A673 (cell line): ENCODE measurements at places on chromosomes 13 and 19.

GRCh38 chr19:53621885-53622740 is 9.7 kb upstream of the DPRX start:
- H3K4me1 ChIP-seq = no peaks in the 10 kb centered on the region
- H3K36me3 ChIP-seq = no peaks in the 10 kb centered on the region
- H3K27ac ChIP-seq = no peak overlapping the region
- no peak overlapping the region for H3K4me3 ChIP-seq

GRCh38 chr19:35643255-35644205 is 2.0 kb downstream of the ETV2 start:
- H3K27me3 ChIP-seq = no peaks in the 10 kb centered on the region
- H3K27ac ChIP-seq = peak overlapping the region; percentile 85

DNA sequence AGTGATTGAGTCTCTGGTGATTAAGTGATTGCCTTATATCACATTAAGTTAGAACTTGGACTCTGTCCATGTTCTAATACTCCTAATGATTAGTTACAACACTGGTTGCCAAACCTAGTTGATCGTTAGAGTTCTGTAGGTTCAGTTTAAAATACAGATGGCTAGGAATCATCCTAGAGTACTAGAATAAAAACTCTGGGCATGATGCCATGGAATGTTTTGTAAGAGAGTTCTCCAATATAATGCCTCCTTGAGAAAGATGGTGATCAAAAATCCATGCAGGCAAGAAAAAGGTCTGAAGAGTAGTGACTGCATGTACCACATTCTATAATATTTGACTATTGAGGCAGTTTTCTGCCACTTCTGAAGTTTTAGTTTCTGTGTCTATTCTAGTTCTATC is 176.3 kb downstream of the GPC5 start:
- DNase-seq = peak; percentile 7
- H3K27ac ChIP-seq = no peak overlapping the region
- no peaks in the 10 kb centered on the region for H3K4me1 ChIP-seq
- no peaks in the 10 kb centered on the region for H3K27me3 ChIP-seq
- H3K36me3 ChIP-seq = no peaks in the 10 kb centered on the region

GRCh38 chr19:13835791-13836723 is 40.8 kb downstream of the ZSWIM4 start:
- H3K4me1 ChIP-seq = peaks cover 51% of the 10 kb centered on the region
- DNase-seq = peak; percentile 21
- H3K36me3 ChIP-seq = peaks cover 20% of the 10 kb centered on the region
- no peaks in the 10 kb centered on the region for H3K27me3 ChIP-seq
- H3K27ac ChIP-seq = peak overlapping the region; percentile 79
- no peak overlapping the region for H3K4me3 ChIP-seq

- peaks cover 19% of the 10 kb centered on the region for H3K27me3 ChIP-seq
- no peaks in the 10 kb centered on the region for H3K36me3 ChIP-seq
- H3K4me1 ChIP-seq = no peaks in the 10 kb centered on the region
- no peak within 1 kb of the TSS for H3K4me3 ChIP-seq
- no peak within 1 kb of the TSS for H3K27ac ChIP-seq
Observed at GRCh38 chr19:42594617-42595489, at the start of gene CEACAM8. Gene CEACAM8 (minus strand): TSS chr19:42594924. CDS start chr19:42594828, 96 bp downstream.

- peak; percentile 97 for DNase-seq
- H3K27ac ChIP-seq = peak overlapping the region; percentile 98
- H3K36me3 ChIP-seq = no peaks in the 10 kb centered on the region
- H3K27me3 ChIP-seq = no peaks in the 10 kb centered on the region
- H3K4me1 ChIP-seq = peaks cover 65% of the 10 kb centered on the region
Observed at GRCh38 chr13:102394158-102395053, 7.4 kb downstream of the FGF14 start.

- H3K27ac ChIP-seq = no peak overlapping the region
- no peaks in the 10 kb centered on the region for H3K27me3 ChIP-seq
- H3K4me3 ChIP-seq = no peak overlapping the region
- H3K36me3 ChIP-seq = peaks cover 2% of the 10 kb centered on the region
- no peak for DNase-seq
- H3K4me1 ChIP-seq = peaks cover 28% of the 10 kb centered on the region
Observed at GRCh38 chr19:45881909-45882528, 3.9 kb downstream of the IRF2BP1 start.

- peaks cover 7% of the 10 kb centered on the region for H3K4me1 ChIP-seq
- H3K27ac ChIP-seq = no peak overlapping the region
- no peaks in the 10 kb centered on the region for H3K36me3 ChIP-seq
- DNase-seq = no peak
Observed at GRCh38 chr13:42061943-42062342, 13.5 kb downstream of the DGKH start.

DNA sequence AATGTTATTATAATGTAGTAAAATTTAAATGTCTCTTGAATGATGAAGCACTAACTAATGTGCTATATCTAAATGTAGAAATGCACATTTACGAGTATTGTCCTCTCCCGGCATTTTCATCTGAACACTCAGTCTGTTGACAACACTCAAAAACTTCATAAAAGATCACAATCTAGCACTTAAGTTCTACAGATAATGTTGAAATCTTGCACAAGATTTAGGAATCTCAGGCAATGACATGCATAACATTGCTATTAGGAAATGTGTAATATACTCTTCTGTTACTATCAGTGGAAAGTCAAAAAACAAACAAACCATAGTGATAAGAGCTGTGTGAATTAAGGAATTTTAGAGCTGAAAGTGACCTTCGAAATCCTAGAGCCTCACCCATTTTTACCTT is 37.5 kb upstream of the XPO4 start:
- no peaks in the 10 kb centered on the region for H3K36me3 ChIP-seq
- no peak overlapping the region for H3K4me3 ChIP-seq
- no peak overlapping the region for H3K27ac ChIP-seq
- DNase-seq = no peak
- no peaks in the 10 kb centered on the region for H3K27me3 ChIP-seq

DNA sequence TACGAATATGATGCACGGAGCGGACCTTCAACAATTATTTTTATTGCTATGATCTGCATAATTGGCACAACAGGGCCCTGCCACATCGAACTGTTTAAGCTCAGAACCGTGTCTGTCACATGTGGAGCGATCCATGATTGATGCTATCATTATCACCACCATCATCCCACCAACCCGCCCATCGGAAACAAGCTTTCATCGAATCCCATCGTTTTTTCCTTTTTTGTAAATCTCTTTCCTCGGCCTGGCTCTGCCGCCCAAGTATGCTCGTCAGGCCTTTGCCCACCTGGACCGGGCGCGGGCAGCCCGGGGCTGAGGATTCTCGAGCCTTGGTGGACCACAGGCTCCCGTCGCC is 533 bp upstream of the DCAF15 start:
- no peak overlapping the region for H3K27ac ChIP-seq
- H3K4me1 ChIP-seq = peaks cover 14% of the 10 kb centered on the region
- peak overlapping the region; percentile 71 for H3K4me3 ChIP-seq
- H3K27me3 ChIP-seq = no peaks in the 10 kb centered on the region
- peaks cover 18% of the 10 kb centered on the region for H3K36me3 ChIP-seq

DNA sequence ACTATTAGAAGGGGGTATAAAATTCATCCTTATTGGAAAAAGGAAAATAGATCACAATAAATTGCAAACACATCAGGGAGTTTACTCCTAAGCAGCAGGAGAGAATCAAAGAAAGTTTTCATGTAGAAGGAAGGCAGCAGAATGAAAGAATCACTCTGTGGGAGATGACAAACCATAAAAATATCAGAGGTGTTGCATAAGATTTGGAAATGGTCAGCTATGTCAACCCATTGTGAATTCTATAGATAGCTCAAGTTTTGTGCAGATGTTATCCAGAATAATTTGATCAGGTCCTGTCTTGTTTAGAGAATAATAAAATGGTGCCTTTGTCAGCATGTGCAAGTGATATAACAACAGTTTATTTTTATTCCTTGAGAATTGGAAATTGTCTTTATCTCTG is 622.4 kb downstream of the DCT start:
- DNase-seq = no peak
- no peaks in the 10 kb centered on the region for H3K27me3 ChIP-seq

- DNase-seq = no peak
- H3K36me3 ChIP-seq = no peaks in the 10 kb centered on the region
- no peak overlapping the region for H3K4me3 ChIP-seq
- H3K27ac ChIP-seq = no peak overlapping the region
- H3K27me3 ChIP-seq = no peaks in the 10 kb centered on the region
- H3K4me1 ChIP-seq = peaks cover 8% of the 10 kb centered on the region
Observed at GRCh38 chr13:36428086-36428485, 4.2 kb upstream of the CCNA1 start.

DNA sequence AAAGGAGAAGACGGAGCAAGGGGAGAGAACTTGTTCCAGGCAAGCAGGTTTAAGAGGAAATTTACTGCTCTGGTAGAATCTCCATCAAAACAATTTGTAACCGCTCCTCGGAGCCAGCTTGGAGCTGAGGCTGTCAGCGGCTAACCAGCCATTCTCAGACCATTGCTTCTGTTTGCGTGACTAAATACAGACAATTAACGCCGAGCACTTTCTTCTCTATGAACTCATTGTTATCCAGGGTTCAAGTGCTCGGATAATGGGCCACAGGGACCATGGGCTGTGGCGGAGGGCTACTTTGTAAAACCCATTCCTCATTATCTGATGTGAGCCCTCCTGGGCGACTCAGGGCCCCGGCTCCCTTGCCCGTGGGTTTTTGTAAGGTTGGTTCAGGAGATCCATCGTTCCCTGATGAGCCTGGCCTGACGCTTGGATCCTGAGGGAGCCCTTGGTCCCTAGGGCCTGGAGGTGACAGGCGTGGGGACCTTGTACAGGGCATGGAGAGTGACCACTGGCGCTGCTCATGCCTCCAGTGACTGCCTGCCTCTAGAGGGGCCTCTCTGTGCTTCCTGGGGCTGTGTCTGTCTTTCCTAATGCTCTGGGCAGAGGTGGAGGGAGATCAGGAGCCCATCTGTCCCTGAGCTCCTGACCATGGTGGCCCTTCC is 61.5 kb upstream of the ZNF536 start:
- no peak overlapping the region for H3K4me3 ChIP-seq
- H3K4me1 ChIP-seq = no peaks in the 10 kb centered on the region

- H3K4me3 ChIP-seq = no peak overlapping the region
- H3K36me3 ChIP-seq = peaks cover 13% of the 10 kb centered on the region
- no peak for DNase-seq
- H3K4me1 ChIP-seq = peaks cover 89% of the 10 kb centered on the region
Observed at GRCh38 chr19:18427080-18427742, 8.0 kb downstream of the SSBP4 start.

DNA sequence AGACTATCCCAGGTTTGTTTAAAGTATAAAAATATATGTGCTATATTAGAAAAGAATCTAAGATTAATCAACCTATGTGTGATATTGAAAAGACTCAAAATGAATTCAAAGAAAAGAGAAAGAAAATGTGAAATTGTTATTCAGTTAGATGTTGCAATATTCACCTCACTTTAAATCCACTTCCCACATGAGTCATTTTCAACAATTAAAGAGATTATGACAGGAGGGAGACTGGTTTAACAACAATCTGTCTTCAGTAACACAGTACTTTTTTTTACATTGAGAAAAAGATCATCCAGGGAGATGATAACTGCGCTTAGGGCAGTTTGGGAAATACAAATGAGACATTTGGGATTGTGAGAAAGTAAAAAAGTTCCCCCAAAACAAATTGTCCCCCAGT is 1246.2 kb downstream of the SLITRK1 start:
- no peak overlapping the region for H3K27ac ChIP-seq
- no peaks in the 10 kb centered on the region for H3K4me1 ChIP-seq
- no peak overlapping the region for H3K4me3 ChIP-seq
- no peaks in the 10 kb centered on the region for H3K27me3 ChIP-seq
- DNase-seq = peak; percentile 5

DNA sequence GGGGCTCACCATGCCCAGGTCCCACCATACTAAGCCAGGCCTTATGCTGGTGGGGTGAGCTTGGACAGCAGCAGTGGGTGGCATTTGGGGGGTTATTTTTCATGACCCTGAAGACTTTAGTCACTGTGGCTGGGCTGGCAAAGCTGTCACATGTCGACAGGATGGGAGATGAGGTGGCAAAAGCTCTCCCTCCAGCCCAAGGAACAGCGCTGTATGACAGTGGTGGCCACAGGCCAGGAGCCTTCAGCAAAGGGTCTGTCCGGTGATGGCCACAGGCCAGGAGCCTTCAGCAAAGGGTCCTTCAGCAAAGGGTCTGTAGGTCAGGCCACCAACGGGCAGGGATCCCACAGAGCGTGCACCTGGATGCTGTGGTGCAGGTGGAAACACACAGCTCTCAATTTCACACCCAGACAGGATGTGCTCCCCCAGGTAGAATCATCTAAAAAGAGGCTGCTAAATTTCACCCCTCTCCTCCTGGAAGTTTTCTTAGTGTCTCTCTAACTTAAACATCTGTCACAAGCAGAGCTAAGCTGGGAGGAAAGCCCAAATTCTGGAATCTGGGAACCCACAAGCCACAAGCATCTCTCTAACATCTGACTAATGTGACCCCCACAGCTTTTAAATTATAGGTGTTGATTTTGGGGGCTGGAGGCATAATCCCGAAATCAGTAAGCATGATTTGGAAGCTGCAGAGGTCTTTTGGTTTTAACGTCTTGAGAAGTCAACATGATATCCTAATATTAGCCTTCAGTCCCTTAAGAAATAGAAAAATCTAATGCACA is 23.0 kb downstream of the COL4A1 start:
- no peaks in the 10 kb centered on the region for H3K36me3 ChIP-seq
- no peaks in the 10 kb centered on the region for H3K27me3 ChIP-seq
- no peak for DNase-seq
- no peak overlapping the region for H3K4me3 ChIP-seq

DNA sequence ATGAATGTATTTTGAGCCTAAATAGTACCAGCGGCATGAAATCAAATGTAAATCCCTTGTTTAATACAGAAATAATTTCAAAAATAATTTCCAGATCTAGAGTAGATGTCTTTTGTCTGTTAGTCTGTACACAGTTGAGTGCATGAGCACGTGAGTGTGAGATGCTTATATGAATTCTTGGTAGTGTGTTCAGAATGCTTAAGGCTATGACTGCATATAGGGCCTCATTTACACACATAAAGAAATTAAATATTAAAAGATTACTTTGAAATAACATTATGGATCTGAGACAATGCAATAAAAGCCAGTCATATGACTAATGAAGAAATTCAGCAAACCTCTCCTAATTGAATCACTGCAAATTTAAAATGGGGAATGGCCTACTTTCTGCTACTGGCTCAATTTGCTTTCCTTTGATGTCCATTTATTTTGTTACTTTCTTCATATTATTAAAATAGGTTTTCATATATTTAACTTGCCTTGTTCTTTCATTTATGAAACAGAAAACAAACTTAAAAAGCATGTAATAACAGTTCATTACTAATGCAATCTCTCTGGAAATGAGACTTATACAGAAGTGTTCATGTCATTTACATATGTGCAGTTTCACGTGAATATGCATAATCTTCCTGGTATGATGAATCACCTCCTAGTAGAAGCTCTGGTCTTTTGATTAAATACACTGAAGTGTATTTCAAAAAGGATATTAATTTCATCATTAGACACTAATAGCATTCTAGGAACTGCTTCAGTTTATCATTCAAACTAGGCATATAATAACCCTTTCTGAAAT is 4.5 kb downstream of the AMER2 start:
- H3K4me3 ChIP-seq = peak overlapping the region; percentile 75
- DNase-seq = peak; percentile 52
- peak overlapping the region; percentile 96 for H3K27ac ChIP-seq
- no peaks in the 10 kb centered on the region for H3K27me3 ChIP-seq
- peaks cover 5% of the 10 kb centered on the region for H3K4me1 ChIP-seq
- peaks cover 44% of the 10 kb centered on the region for H3K36me3 ChIP-seq
